ENCODE measurements at places on chromosomes 1 and 21.

- no peak for DNase-seq
Measured at GRCh38 chr1:43204394-43204793, 32.3 kb downstream of the CFAP57 start.

GRCh38 chr1:197519741-197520334, 251.8 kb downstream of the CRB1 start:
- DNase-seq: no peak

DNA sequence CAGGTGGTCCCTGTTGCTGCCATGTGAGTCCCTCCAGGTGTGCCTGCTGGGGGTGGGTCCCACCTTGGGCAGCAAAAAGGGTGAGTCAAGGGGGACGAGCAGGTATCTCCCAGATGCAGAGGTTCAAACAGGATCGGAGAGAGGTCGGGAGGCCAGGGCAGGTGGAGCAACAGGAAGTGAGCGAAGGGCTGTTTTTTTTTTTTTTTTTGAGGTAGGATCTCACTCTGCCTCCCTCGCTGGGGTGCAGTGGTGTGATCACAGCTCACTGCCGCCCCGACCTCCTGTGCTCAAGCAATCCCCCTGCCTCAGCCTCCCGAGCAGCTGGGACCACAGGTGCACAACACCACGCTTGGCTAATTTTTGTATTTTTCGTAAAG, 39.4 kb downstream of the SLC2A7 start:
- DNase-seq: no peak

DNA sequence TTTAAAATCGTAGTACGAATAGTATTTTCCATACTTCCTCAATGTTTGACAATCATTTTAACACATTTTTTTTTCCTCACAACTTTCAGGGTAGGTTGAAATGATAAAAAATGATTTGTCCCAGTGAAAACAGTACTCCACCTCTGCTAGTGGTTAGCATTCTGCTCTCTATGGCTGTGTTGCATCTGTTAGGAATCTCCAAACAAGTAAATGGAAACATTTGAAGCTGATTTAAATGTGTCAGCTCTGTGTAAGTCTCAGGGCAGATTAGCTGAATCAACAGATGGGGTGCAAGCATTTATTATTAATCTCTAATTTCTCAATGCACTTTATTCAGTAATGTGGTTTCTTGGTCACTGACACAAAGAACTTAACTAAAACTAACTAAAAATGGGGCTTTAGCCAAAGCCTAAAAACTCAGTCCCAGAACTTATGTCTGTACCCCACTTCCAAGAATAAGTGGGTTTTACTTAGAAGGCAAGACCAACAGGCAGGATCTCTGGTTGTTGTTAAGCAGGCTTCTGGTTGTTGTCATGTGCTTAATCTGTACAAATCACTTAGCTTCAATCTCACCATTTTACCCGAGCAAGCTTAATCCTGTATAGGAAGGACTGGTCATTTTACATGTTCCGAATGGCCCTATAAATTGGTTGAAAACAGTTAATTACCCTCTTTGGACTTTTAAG, 67.8 kb downstream of the PRRX1 start:
- no peak for DNase-seq

- DNase-seq: no peak
Measured at GRCh38 chr21:35062016-35062415, 12.9 kb upstream of the RUNX1 start.

DNA sequence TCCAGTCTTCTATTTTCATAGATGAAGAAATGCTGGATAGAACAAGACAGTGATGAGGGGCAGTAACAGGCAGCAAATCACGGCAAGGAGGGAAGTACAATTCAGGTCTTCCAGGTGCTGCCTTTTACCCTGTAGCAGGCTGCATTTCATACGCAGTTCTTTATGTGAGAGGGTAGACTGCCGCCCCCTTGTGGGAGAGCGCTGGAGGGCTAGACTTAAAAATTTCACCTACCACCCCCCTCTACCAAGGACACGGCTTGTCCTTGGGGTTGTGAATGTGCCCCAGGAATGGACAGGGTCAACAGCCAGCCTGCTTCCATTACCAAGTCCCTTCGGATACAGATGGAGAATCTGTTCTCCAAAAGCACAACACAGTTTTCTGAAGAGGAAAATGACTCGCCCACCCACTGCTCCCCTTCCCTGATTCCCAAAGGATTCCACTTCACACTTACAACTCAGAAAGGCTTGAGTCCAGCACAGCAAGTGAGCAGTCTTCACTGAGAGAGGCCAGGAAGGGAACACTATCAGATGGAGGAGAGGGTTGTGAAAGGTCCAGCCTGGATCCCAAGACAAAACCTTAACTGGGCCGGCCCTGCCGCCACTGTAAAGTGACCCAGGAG, 7.4 kb downstream of the WDR77 start:
- peak; percentile 22 for DNase-seq

GRCh38 chr1:205016075-205016474, 26.9 kb upstream of the CNTN2 start:
- no peak for DNase-seq

GRCh38 chr1:31575369-31576140, 760 bp upstream of the TINAGL1 start:
- DNase-seq: no peak

DNA sequence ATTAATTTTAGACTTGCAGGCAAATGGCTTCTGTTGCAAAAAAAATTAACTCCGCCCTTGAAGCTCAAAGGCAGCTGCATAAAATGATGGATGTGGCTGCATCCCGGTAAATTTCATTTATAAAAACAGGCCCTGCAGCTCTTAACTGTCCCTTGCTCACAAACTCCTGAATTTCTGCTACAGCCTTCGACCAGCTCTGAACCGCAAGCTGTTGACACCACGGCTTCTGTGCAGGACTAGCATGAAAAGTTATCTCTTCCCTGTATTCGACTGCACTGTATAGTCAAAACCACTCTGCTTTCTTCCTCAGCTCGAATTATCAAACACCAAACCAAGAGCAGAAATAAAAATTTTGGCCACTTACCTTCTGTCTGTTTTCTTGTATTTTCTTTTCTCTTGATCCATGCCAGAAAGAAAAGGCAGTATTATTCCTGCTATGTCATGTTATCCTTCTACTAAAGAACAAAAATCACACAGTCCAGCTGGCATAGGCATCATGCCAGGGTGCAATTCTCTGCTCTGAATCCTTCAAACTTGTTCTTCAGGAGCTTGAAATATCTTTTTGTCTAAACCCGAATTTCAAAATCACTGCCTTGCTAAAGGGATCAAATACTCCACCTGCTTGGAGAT, 195.5 kb upstream of the NCAM2 start:
- DNase-seq: no peak

DNA sequence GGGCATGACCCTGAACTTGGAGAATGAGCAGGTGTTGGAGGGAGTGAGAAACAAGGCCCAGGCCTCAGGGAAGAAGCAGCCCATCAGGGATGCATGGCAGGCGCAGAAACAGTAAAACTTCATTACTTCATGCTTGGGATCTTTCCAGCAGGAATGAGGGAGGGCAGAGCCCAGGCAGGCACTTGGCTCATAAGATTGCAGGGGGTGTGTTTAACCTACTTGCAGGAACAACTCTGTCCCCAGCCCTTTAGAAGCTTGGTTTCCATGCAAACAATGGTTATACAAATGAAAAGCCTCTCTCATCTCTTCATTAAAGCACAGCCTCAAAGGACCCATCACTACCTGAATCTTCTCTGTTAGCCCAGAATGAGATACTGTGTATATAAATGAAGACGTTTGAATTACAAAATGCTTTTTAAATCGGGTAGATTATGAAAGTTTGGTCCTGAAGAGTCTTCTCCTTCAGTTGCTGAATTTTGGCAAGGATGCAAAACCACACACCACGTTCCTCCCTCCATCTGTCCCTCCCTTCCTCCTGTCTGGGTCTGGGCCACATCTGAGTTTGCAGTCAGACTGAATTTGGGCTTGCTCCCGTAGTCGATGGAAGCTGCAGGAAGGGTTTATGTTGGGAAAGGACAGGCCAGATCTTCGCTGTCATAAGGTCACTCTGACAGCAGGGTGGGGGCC, 154.4 kb upstream of the KLHDC7A start:
- no peak for DNase-seq

GRCh38 chr1:203056516-203056915, 29.3 kb downstream of the MYOG start:
- no peak for DNase-seq

DNA sequence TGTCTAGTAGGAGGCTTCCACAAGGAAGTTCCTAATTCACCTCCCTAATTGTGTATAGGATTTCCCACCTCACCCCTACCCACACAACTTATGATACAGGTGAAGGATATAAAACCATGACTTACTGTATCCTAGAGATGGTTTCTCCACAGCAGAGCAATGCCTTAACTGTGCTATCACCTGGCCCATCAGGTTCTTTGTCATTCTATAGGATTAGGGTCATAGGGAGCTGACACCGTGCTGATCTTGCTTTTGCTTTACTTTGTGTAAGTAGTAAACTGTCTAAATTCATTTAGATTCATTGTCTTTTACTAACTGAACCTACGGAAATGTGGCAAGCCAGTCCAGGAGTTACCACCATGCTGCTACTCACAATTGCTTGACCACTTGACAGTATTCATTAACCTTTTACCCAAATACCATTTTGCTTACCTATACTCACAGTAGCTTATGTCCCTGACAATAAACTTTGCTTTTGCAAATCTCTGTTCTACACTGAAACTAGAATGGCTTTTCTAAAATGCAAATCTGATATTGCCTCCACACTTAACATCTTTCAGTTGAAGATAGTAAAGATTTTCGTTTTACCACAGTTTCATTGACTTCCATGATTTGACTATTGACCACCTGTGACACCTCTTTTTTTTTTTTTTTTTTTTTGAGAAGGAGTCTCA, 147.6 kb downstream of the IFI44 start:
- no peak for DNase-seq

DNA sequence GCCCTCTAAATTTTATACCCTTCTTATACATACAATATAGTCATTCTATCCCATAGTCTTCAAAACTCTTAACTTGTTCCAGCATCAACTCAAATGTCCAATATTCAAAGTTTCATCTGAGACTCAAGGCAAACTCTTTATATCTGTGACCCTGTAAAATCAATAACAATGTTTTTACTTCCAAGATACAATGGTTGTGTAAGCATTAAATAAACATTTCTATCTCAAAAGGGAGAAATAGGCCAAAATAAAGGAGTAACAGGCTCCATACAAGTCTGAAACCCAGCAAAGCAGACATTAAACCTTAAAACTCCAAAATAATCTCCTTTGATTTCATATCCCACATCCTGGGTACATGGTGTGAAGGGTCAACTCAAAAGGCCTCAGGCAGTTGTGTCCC, 1299.1 kb downstream of the MRPL39 start:
- no peak for DNase-seq

- no peak for DNase-seq
Measured at GRCh38 chr1:116262207-116262994, 110.6 kb upstream of the ATP1A1 start.

DNA sequence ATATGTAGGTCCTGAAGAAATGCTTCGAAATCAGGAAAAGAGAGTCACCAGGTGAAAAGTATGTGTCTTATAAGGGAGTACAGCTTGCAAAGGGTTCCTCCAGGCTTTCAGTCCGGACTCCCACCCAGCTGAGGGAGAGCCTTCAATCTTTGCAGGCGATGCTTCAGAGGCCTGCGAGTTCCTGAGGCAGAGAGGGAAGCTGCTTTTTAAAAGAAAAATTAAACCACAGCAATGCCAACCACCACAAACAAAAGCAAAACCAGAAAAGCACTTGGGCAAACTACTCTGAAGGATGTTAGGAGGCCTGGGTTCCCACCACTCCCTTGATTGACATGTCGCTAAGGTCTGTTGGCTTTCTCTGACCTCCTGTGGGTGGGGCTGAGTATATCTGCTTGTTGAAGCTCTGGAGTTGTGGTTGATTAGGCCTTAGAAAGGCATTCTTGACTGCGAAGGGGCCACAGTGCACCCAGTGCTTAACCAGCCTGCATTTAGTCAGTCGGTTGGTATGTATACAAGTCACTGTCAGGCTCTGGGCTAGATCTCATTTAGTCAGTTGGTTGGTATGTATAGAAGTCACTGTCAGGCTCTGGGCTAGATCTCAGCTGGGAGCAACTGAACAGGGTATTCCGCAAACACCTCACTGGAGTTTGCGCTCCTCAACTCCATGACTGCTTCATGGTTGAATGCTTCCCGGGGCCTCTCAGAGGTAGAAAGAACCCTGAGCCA, 1.2 kb downstream of the NIPAL3 start:
- DNase-seq: no peak

GRCh38 chr1:6534248-6534822, 20.0 kb downstream of the NOL9 start:
- no peak for DNase-seq

DNA sequence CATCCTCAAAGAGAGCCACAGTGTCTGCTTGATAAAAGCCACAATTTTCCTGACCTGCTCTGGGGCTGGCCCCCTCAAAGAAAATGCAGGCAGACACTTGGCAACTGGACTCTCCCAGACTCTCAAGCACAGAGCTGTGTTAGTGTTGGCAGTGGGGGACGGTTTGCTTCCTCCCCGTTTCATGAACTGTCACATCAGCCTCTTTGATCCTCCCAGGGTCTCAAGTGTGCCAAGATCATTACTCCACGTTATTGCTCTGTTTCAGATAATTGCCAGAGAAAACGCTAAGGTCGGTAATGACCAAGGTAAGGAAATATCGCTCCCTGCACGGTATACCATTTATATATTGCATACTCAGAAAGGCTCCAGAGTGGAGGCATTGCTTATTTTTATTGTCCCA, 138.8 kb downstream of the NTMT2 start:
- no peak for DNase-seq

GRCh38 chr1:31122101-31122735, 56.7 kb upstream of the PUM1 start:
- DNase-seq: no peak

GRCh38 chr1:244276646-244277045, 175.1 kb downstream of the ADSS2 start:
- DNase-seq: no peak

- DNase-seq: no peak
Measured at GRCh38 chr1:77706321-77706720, 23.9 kb upstream of the ZZZ3 start.

DNA sequence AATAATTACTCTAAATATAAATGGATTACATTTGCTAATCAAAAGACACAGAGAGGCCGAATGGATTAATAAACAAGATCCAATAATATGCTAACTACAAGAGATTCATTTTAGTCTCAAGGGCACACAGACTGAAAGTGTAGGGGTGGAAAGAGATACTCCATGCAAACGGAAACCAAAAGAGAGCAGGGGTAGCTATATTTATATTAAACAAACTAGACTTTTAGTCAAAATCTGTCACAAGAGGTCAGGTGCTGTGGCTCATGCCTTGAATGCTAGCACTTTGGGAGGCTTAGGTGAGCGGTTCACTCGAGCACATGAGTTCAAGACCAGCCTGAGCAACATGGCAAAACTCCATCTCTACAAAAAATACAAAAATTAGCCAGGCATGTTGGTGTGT, 33.6 kb upstream of the DISP1 start:
- DNase-seq: no peak
